ENCODE measurements at places on chromosomes 5 and 9.

- no peak for DNase-seq
Measured at GRCh38 chr9:136697821-136698526, 10.7 kb upstream of the AGPAT2 start.

- DNase-seq, result no peak
Measured at GRCh38 chr5:72937517-72938061, 18.3 kb upstream of the FCHO2 start.

DNA sequence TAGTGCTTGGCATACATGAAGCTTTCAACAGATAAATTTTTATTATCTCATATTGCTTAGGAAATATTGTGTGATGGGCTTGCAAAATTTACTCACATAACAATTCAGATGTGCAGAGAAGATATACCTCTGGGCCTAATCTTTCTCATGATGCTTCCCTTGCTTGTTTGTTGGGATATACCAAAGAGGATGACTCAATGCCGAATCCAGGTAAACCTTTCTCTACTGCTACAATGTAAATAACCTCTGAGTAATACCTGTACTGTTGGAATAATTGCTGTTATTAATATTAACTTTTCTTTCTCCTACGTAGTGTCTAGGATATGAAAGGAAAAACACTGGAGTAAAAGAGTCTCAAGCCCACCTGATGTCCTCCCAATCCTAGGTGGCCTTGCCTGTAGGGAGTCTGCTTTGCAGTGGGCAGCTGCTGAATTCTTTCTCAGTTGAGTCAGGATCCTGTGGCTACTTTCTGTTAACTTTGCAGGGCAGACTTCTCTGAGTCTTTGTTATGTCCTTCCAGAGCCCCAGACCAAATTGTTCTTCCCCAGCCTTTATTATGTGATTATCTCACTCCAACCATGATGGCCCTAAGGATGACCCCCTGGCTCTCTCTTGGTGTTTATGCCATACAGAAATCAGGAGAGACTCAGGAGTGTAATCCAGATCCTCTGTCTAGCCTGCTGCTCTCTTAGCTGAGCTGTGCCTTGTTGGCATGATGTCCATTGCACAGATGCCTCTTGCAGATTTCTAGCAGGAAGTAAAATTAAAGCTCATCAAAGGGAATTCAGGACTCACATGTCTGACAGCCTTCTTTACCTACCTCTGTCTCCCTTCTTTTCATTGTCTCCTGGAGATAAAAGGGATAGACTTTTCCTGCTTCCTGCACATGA, 208.1 kb downstream of the SNX18 start:
- DNase-seq, result peak; percentile 50

DNA sequence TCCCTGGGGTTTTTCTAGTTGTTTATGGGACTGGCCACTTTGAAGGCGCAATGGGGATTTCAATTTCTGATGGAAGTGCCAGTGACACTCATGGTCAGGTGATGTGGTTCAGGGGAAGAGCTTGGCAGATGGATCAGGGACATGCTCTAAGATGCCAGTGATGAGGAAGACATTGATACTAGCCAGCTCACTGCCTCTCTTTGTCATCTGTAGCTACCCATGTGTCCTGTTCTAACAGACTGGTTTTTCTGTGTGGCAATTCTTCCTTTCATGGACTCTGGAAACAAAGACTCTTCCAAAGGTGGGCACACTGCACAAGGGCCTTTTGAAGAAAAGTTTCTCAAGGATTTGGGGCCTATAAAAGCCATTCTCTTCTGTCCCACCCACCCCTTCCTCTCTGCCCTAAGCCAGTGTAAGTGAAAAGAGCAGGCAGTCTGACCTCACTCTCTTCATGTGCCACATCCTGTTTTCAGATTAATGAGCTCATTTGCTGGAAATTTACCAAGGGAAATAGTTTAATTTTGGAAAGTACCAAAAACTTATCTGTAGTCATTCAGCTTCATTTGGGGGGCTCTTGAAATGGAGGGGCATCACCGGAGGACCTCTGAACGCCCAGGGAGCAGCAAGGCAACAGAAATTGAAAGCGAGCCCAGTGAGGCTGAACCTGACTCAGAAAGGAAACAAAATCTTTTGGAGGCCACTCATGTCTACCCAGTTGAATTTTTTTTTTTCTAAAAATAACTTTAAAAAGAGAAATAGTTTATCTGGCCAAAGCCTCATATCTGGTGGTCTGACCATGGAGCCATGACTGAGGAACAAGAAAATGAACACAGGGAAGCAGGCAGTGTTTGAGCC, 4.9 kb upstream of the TRAF1 start:
- peak; percentile 61 for DNase-seq

- DNase-seq, result no peak
Measured at GRCh38 chr9:11871852-11872251, 821.3 kb upstream of the TYRP1 start.

GRCh38 chr5:124887223-124887622, 140.8 kb upstream of the ZNF608 start:
- no peak for DNase-seq

- DNase-seq, result no peak
Measured at GRCh38 chr9:134802216-134802795, 78.3 kb upstream of the FCN2 start.

- no peak for DNase-seq
Measured at GRCh38 chr5:89263846-89264245, 380.9 kb upstream of the MEF2C start.

DNA sequence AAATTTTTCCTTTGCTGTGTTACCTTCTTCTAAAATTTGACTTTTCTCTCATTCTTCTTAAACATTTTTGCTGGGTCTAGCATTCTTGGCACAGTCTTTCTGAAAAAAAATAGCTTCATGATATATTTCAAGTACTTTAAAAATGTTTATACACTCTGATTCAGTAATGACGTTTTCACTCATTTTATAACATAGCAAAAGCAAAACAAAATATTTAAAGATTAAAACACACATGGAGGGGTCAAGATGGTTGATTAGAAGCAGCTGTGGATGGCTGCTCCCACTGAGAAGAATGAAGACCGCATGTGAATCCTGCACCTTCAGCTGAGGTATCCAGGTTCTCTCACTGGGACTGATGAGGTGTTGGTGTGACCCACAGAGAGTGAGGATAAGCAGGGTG, 188.2 kb downstream of the SGCD start:
- DNase-seq, result no peak

GRCh38 chr9:133378408-133378962, 2.3 kb downstream of the STKLD1 start:
- no peak for DNase-seq

- peak; percentile 63 for DNase-seq
Measured at GRCh38 chr5:173315495-173316338, 12.5 kb downstream of the STC2 start.

GRCh38 chr9:27377147-27377807, 80.3 kb upstream of the EQTN start:
- no peak for DNase-seq

DNA sequence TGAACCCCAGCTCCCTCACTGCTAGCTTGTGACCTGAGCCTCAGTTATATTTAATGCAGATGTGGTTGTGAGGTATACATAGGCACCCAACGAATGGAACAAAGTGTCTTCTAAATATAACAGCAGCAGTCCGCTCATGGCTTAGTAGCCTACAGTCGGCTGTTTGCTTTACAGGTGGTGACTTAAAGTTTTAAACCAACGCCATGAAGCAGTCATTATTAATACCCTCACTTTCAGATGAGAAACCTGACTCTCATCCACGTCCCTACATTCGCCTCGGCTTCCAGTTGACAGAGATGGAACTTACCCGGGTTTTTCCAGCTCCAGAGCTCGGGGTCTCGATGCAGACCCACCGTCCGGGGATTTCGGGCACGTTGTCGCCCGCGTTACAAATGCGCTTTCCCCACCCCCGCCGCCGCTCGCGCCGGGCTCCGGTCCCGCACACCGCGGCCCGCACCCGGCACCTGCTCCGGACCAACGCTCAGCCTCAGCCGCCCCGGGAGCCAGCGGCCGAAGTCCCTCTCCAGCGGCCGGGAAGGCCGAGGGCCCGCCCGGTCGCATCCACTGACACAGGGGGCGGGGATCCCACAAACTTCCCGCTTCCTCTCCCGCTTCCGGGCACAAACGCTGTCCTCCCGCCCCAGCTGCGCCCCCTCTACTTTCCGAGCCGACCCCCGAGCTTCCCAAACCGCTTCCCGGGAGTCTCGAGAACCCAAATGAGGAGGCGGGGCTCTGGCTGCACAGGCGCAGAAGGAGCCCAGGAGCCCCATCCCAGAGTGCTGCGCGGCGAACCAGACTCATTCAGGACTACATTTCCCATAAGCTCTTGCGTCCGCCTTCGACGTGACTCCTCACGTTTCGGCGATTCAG, at the start of gene ZNF782:
TSS of gene ZNF782 (minus strand) at position 734 of the 870 bp plus-strand sequence. CDS start 2,553 bp downstream, outside the sequence.
- DNase-seq, result peak; percentile 97

DNA sequence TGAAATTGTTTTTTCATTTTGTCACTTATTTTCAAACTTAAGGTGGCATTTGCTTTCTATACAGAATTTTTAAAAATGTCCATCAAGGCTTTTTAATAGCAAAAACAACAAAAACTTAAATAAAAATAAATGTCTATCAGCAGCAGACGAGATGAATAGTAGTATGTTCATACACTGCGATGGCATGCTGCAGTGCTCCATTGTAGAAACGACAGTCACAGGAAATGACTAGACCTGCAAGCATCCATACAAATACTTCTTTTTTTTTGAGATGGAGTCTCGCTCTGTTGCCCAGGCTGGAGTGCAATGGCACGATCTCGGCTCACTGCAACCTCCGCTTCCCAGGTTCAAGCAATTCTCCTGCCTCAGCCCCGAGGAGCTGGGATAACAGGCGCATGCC, 41.4 kb downstream of the COL23A1 start:
- no peak for DNase-seq

DNA sequence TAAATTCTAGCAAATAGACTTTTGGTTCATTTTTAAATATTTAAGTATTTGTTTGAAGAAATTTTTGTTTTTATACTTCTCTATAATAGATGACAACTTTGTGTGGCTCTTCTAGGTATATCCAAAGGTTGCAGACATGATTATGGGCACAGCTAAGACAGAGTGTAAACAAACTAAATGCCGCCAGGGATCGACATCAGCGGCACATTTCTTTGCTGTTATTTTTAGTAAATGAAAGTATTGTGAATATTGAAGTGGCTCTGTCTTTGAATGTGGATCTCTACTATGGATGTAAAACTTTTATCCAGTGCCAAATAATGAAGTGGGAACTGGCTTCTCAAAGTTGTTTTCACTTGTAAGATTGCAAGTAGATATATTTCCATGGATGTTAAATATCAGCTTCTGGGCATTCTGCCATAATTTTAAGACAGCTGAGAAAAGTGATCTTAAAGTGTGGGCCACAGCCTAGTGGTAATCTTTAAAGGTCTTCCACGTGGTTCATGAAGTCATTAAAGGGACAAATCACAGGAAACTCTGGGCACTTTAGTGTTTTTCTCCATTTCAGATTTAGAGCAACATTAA, 589.9 kb downstream of the ZNF608 start:
- peak; percentile 60 for DNase-seq

DNA sequence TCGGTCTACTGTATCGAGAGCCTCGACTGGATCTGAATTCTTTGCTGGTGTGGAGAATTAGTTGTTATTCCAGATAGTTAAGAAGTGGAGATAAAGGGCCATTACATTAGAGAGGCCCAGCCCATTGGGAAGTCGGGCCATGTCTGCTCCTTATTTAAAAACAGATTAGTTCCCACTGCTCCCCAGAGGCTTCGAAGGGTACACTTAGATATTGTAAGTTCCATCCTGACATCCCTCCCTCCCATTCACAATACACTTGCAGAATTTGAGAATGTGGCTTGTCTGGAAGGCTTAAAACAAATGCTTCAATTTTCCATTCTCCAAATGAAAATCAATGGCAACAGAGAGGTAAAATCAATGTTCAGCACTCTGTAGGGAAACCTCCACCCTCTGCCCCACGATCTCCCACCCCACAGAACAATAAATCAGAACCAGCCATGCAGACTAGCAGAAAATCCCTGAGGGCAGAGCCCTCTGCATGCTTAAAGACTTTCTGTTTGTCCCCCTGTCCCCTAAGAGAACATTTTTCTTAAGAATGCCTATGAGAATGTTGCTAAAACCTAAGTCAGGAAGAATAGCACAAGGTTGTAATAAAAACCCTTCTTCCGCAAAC, 364.1 kb downstream of the SPOCK1 start:
- DNase-seq, result no peak

- DNase-seq, result no peak
Measured at GRCh38 chr5:131459216-131459615, 175.8 kb downstream of the RAPGEF6 start.

DNA sequence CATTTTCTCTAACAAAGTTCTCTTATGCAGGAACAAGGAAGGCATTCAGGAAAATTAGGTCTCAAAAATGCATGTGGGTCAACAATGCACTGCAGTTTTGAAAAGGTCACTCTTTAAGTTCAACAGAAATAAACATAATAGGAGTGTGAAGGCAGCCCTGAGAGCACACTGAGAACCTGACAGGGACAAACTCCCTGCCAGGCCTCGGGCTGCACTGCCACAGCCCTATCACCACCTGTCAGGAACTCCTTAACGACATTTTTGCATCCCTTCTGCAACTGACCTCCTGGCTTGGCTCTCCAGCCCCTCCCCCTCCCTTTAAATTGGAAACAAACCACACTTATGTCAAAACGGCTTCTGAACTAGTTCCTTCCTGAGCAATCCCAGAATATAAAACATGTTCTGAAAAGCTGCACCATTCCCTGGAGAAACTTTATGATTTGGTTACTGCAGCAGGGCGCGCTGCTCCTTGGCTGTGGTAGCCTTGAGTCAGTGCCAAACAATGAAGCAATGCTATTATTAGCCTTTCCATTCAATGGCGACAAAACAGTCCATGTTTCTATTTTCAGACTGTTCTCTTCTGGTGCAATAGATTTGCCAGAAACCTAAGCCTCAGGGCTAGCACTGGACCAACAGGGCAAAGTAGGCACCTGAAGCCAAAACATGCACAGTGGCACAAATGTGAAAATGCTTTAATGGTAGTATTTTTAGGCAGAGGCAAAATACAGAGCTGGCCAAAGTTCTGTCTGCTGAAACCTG, 160.1 kb upstream of the ZNF608 start:
- DNase-seq, result peak; percentile 92

DNA sequence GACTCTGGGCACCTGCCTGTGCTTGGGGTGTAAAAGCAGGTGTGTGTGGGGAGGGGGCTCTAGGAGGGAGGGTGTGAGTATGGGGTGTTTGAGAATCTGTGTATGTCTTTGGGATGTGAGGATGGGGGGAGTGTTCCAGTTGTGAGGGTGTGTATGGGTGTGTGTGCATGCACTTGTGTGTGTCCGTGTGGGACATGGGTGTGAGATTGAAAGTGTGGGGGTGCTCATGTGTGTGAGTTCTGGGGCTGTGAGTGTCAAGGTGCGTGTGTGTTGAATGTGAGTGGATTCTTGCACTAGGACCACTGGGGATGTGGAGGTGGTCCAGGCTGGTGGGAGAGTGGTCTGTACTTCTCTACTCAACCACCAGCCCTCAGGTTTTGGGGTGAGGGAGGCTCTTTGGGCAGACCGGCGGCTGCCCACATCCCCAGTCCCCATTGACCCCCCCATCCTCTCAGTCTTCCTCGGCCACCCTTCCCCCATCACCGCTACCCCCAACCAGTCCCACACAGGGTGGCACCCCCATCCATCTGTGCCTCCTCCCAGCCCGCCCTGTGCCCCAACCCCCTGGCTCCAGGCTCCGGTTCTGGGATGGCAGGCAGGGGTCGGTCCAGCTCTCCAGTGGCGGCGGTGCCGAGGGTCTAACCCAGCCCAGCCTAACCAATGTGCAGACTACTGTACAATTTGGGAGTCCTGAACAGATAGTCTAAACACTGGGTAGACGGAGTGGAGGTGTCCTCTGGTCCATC, 31.5 kb downstream of the GOLGA2 start:
- no peak for DNase-seq

Measured in foreskin fibroblast (primary cell).